ENCODE measurements at places on chromosomes 3 and 15.

DNA sequence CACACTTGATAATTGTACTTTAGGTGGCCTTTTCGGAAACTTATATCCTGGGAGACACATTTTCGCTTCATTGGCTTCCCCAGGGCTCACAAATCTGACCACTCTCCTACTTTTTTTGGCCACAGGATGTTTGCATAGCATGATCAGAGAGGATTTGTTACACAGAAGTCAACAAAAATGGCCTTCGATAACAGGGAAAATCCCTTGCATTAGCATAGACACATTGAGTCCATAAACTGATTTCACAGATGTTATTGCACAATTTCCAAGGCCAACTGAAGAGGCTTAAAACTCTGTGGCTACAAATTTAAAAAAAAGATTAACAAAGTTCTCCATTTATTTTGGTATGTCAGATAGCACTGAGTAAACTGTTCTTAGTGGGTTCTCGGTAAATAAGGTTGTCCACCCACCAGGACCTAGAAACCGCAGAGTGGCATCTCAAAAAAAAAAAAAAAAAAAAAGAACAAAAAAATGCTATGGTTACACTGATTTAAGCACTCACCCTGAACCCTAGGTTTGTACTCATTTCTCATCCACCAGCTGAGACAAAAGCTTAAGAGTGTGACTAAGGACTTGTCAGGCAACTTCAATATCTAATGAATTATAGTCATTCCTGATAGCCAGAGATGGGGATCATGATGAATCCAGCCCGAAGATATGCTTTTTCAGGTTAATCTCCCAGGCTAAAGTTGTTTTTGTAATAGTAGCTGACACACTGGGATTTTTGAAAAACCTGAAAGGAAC lies 188.9 kb upstream of the SYNPR start:
- no peak for DNase-seq

DNA sequence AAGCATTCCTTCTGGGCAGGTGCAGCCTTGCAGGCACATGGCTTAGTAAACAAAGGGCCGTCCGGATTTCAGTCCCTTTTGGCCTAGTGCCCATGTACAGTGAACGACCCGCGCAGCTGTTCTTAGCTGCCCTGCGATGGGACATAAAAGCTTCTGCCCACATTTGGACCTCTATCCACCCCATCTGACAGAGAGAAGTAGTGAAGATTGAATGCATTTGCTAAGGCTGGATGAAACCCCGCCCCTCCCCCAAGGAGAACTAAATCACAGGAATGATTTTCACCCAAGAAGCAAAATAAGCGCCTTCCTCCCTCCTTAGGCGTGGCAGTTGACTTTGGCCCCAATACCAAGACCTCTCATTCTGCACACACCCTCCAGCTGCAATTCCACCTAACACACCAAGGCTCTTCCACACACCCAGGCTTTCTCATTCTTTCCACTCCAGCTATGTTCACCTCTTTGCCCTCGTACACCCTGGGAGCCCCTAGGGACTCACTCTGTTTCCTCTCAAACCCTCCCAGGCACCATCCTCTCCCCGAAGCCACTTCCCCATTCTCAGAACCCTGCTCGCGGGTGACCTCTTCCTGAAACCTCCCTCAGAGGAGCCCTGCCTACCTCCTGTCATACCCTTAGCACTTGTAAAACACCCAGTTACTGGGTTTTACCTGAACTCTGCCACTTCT lies 14.1 kb upstream of the HRH1 start:
- DNase-seq: no peak

GRCh38 chr3:141465221-141465620 lies 21.6 kb upstream of the RASA2 start:
- no peak for DNase-seq

DNA sequence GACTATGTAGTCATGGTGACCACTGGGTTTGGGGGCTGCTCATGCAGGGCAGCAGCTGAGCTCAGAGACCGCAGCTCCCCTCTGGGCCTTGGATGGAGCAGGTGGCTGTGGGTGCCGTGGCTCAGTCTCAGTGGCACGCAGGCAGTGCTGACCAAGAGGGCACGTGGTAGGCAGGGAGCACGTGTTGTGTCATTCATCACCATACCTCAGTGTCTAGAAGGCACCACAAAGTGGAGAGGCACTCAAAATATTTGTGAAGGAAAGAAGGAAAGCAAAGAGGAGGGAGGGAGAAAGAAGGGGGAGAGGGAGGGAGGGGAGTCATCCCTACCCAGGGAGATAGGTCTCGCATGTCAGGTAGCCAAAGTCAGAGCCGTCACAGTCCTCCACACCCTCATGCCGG lies 26.1 kb downstream of the EAF1 start:
- no peak for DNase-seq

- no peak for DNase-seq
Measured at GRCh38 chr3:74613060-74613459, 1.4 kb downstream of the CNTN3 start.

- DNase-seq: no peak
Measured at GRCh38 chr3:158261371-158261991, 151.6 kb downstream of the RSRC1 start.

DNA sequence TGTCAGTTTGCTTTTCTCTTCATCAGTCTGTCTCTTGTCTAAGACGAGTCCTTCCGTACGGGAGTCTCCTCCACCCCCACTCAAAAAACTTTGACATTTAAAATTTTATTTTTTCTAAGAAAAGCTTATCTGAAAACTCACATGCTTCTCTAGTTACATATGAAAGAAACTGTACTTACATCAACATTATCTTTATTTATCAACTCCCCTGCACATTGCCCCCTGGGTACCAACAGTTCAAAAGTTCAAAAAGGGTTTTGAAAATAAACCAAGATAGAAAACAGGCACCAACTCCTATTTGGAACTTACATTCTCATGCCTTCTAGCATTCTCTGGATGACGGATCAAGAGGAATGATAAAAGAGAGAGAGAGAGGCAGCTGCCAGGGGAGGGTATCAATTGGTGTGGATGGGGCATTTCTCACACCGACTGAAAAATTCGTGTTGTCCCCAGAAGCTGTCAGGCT lies 182.5 kb downstream of the FOXP1 start:
- DNase-seq: no peak

GRCh38 chr15:72604794-72605193 lies 49.7 kb upstream of the GOLGA6B start:
- DNase-seq: no peak

DNA sequence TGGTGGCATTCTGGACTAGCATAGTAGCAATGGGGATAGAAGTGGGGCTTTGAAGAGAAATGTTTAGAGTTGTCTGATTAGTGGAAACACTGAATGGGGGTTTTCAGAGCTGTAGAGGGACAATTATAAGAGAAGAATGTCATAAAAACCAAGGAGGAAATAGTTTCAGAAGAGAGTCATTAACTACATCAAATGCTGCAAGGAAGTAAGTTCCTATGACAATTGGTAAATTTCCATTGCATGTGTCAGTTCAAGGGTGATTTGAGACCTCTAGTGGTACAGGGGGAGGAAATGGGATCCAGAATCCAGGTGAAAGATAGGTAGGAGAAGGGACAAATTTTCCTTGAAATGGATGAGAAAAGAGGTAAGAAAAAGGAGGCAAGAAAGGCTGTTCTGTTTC lies 68.3 kb upstream of the TBC1D5 start:
- no peak for DNase-seq

DNA sequence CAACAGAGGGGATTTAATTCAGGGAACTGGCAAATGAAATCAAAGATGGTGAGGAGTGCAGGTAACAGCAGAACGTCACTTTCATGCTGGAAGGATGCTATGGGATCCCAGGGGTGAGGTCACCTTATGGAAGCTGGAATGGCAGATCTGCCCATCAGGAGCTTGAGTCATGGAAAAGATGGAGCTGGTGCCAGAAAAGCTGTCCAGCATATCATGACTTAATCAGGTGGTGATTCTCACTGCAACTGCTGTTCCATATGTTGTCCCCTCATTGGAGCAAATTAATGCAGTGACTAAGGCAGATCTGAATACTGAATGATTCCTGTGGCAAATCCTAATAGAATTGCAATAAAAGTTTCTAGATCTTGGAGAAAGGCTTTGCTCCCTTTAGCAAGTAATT lies 38.4 kb downstream of the HHLA2 start:
- no peak for DNase-seq

DNA sequence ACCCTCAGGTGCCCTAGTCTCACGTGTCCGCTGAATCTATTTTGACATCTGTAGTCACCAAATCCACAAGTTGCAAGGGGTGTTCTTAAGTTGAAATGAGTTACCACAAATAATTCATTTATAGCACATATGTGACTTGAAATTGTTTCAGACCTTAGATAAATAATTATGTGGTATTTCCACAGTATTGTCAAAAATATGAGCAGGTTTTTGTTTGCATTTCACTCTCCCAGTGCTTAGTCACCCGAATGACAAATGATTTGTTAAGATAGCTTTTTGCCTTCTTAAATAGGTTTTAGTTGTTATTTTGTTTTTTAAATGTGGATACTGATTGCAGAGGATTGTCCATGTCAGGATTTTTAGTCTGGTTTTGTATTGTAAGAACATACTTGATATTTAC lies 2.6 kb downstream of the MFSD1 start:
- no peak for DNase-seq

- DNase-seq: no peak
Measured at GRCh38 chr15:31866248-31866647, 164.1 kb upstream of the CHRNA7 start.

- no peak for DNase-seq
Measured at GRCh38 chr3:47533996-47534454, 20.5 kb upstream of the ELP6 start.

DNA sequence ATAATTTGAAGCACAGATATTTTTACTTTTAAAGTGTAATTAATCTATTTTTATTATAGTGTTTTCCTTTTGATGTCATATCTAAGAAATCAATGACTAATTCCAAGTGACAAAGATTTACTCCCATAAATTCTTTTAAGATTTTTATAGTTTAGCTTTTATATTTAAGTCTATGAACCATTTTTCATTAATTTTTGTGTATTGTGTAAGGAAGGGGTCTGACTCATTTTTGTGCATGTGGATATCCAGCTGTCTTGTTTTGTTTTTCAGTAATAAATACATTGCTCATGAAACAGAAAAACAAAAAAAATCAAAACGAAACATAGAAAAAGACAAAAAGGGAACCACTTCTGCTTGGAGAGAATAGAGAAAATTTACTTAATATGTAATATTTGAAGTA lies 145.1 kb downstream of the EPHA6 start:
- DNase-seq: no peak

DNA sequence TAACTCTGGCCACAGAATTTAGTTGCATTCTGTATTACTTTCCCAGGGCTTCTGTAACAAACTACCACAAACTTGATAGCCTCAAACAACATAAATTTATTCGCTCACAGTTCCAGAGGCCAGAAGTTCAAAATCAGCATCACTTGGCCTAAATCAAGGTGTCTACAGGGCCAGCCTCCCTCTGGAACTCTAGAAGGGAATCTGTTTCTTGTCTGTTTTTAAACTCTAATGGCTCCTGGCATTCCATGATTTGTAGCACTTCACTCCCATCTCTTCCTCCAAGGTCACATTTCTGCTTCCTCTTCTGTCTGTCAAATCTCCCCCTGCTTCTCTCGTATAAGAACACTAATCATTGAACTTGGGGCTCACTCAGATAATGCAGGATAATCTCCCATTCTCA lies 151.9 kb upstream of the ARPP21 start:
- no peak for DNase-seq

DNA sequence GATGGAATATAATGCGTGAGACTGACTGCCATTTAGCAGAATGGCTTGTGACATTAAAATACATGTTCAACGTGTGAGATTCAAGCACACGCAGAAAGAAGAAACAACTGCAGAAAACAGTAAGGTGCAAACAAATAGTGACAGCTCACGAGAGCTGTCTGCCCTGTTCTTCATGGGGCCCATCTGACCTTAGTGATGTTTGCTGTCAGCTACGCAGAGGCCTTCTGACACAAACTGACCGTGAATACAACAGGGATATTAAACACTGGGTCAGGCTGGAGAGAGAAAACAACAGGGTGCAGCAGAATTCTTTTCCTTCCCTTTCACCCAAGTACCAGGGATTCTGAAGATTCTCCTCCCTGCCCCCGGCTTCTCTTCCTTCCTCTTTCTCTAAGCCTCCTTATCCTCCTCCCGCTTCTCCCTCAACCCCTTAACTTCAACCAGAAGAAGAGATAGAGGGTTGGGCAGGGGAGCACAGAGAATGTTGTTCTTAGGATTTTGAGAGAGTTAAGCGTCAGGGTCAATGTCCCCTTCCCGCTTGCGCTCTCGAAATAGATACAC lies 2.1 kb downstream of the TNFAIP8L3 start:
- DNase-seq: no peak

- DNase-seq: peak; percentile 35
Measured at GRCh38 chr3:184227481-184227935, 1.9 kb upstream of the VWA5B2 start.

GRCh38 chr15:74044267-74045110 lies 37.9 kb downstream of the GOLGA6A start:
- DNase-seq: no peak

- DNase-seq: no peak
Measured at GRCh38 chr3:169509780-169510692, 153.5 kb downstream of the MECOM start.

- DNase-seq: no peak
Measured at GRCh38 chr3:139935016-139935865, at the start of gene CLSTN2. TSS of gene CLSTN2 (plus strand) at chr3:139935185.

- no peak for DNase-seq
Measured at GRCh38 chr3:159795042-159795441, 193.6 kb upstream of the IL12A start.

DNA sequence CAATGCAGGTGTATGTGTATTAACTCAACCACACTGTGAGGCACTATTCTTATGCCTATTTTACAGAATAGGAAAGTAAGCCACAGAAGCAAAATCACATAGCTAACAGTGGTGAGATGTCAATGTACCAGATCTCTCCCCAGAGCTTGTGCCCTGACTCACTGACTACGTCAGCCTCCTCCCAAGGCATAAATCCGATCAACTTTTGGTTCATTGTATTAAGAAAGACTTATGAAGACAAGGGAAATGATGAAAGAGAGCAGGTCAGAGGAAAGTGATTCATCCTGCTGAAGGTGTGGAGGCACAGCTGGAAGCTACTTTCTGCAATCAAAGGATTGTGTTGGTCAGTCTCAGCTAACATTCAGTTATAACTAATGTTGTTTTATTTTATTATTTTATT lies 33.0 kb upstream of the SV2B start:
- DNase-seq: no peak

All from activated T-helper 1 cell treated with anti-CD3 and anti-CD28 coated beads, Interleukin-2, amount 50 U/mL, for 16 hours (primary cell).